Natural killer cell (primary cell): ENCODE measurements at places on chromosomes 3 and 15. TPM values are rescaled to one million over a fixed set of nuclear protein-coding genes. Genes with fewer than 3 reads are reported as not detected.

SLC49A4 gene
- 7.5 TPM for total RNA-seq

AP3B2 gene
- total RNA-seq, result 0.59 TPM

MYO5C gene
- total RNA-seq, result 0.60 TPM

ST6GAL1 gene
- total RNA-seq, result 182 TPM

UNC13C gene
- total RNA-seq, result not detected

ATP8B4 gene
- total RNA-seq, result 89.5 TPM

GUCA1C gene
- total RNA-seq, result not detected

ANKRD34C gene
- total RNA-seq, result not detected

PLCD1 gene
- total RNA-seq, result 27.7 TPM

RBPMS2 gene
- 25.8 TPM for total RNA-seq

ANAPC13 gene
- total RNA-seq, result 16.1 TPM

ACSBG1 gene
- total RNA-seq, result not detected

CERS3 gene
- 0.40 TPM for total RNA-seq

IFT57 gene
- total RNA-seq, result 33.5 TPM

NR2E3 gene
- not detected for total RNA-seq

FAIM gene
- 7.6 TPM for total RNA-seq

ST3GAL6 gene
- total RNA-seq, result 3.7 TPM
